Fibroblast of skin of abdomen (primary cell): ENCODE measurements at places on chromosomes 1 and 21.

GRCh38 chr1:183058851-183059502, 35.8 kb downstream of the LAMC1 start:
- no peak for DNase-seq

- peak; percentile 72 for DNase-seq
Observed at GRCh38 chr1:115506924-115507589, 134.7 kb upstream of the VANGL1 start.

GRCh38 chr1:224632921-224633321, 16.8 kb downstream of the CNIH3 start:
- peak; percentile 73 for DNase-seq

DNA sequence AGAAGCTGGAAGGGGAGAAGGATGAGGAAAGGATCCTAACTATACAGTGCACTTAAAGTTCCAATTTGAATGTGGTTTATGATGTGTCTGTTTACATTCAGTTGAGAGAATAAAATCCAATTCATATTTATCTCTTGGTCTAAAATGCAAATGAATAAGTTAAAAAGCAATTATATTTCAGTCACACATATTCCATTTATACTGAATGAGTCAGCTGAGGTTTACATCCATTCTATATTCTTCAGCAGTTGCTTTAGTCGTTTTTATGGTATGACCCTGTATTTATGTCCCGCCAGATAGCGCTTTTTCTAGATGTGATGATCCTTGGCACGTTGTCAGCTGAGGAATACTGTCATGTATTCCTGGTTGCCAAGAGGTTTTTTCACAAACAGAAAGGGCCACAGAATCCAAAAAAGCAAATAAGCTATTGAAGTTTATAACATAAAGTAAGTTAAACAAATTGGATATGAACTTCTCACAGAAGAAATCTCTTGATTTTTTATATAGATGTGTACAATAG, 866.2 kb downstream of the NCAM2 start:
- DNase-seq: peak; percentile 39

- no peak for DNase-seq
Observed at GRCh38 chr1:214067397-214067796, 79.6 kb downstream of the PROX1 start.

GRCh38 chr1:166119471-166119965, 47.3 kb downstream of the FAM78B start:
- no peak for DNase-seq

DNA sequence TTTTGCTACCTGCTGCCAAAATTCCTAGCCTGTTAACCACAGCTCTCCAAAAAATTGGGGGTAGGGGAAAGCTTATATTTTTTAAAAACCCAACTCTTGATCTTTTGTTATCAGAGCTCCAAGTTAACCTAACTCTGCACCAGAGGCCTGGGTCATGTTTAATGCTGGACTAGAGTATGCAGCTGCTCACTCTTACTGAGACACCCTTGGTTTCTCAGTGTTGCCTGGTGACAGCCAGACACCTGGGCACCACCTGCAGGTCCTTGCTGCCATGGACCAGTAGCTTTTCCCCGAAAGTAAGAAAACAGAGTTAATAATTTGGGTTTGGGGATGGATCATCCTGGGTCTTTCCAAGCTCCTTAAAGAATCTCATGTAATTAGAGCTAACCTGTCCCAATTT, 30.1 kb downstream of the KCNJ6 start:
- DNase-seq: no peak

GRCh38 chr1:3631320-3632260, 6.8 kb downstream of the TPRG1L start:
- no peak for DNase-seq

- DNase-seq: no peak
Observed at GRCh38 chr1:228825840-228826484, 90.7 kb downstream of the RHOU start.

DNA sequence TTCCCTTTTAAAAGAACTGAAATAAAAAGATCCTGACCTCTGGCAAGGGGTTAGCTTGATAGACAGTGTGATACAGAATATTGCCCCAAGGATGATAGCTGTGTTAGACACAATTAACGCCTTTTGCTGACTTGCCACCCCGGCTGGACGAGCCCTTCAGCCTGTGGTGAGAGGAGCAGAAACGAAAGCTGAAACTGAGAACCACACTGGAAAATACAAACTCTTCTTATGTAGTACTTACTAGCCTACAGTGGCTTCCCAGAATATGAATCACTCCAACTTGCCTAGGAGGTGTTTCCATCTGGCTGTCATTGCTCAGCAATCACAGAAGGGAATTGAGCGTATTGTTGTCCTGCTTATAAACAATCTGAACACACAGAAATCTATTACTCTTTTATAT, 22.9 kb downstream of the SAMSN1 start:
- DNase-seq: no peak

DNA sequence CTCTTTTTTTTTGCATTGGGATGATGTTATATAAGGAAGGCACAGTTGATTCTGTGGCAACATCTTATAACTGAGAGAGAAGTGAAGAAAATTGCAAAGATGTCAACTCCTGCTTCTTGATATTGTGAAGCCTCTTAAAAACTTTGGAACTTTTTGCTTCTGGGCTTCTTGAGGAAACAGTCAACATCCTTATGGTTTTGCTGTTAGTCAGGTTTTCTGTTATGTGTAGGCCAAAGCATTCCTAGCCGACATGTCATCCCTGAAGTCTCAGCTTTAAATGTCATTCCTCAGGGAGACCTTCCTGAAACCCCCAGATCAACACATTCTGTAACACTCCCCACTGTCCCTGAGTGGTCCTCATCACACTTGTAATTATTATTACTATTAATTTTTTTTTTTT, 12.6 kb downstream of the FALEC start:
- DNase-seq: peak; percentile 78

DNA sequence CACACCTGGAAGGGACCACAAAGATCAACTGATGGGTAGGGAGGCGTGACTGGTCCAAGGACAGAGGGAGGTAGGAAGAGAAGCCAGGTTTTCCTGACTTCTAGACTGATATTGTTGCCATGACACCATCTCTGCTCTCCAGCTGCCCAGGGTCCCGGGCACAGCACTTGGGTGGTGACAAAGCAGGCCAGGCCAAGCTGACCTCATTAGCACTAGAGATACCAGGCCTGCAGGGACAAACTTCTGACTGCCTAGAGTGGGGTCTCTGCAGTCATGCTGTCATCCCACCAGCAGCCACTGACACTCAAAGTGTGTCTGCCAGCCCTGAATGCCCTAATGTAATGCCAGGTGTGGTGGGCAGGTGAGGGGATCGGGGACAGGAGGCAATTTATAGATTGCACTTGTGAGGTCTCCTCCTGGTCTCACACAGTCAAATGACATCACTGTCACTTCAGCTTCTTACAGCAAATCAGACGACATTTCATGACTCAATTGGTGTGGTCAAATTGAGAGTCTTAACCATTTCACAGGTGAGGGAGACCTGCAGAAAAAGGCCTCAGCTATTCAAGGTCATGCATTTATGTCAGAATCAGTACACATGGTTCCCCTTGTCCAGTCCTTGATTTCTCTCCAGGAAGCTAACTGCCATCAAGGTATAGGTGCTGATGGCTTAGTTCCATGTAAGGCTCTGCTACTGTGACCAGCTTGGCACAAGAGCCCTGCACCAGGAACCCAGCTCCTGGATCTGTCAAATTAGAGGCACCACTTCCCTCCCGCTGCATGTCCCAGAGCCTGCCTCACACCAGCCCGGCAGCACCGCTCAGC, 2.7 kb downstream of the SLC9A1 start:
- no peak for DNase-seq

- DNase-seq: no peak
Observed at GRCh38 chr1:12340544-12340930, 110.7 kb downstream of the VPS13D start.

GRCh38 chr1:11198851-11199594, 9.9 kb downstream of the ANGPTL7 start:
- DNase-seq: no peak

DNA sequence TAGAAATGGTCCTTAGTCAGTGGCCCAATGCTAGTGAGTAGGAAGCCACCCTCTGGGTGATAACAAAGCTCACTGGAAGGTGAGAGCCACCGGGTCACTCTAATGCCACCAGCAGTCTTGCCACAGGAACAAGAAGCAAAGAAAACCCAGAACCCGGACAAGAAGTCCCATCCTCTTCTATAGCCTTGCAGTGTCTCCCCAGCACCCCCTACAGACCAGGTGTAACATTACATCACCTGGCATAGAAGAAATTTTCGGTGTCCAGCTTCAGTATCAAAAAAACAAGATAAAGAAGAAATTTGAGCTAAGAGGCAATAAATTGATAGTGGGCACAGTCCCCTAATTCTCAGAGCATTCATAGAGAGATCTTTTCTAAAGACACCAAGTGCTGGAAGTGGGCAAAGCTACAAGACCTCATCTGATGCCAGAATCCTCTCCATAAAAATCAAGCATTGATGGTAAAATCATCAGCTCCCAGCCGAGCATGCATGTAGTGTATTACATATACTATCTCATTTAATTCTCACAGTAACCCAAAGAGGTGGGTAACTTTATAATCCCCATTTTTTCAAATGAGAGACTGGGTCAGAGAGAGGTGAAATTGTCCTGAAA, 491.0 kb downstream of the MATN1 start:
- no peak for DNase-seq

DNA sequence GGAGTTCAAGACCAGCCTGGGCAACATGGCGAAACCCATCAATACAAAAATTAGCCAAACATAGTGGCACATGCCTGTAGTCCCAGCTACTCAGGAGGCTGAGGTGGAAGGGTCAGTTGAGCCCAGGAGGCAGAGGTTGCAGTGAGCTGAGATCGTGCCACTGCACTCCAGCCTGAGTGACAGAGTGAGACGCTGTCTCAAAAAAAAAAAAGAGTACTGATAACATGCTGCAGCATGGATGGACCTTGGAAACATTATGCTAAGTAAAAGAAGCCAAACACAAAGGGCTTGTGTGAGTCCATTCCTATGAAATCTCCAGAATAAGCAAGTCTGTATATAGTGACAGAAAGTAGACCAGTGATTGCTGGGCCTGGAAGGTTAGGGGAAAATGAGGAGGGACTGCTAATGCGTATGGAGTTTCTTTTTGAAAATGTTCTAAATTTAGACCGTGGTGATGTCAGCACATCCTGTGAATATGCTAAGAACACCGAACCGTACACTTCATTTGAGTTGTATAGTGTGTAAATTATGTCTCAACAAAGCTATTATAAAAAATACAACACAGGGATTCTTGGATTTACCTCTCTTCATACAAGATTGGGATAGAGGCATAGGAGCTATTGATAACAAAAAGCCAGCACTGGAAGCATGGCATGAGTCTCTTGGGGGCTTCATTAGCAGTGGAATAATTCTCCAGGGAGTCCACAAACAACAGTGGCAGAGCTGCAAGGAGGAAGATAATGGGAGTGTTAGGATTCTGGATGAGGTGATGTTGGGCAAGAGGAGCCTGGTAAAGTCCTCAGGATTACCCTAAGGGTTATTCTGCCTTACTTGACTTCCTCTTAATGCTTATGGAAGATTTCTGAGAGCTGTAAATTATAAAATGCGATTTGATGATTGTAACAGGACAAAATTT, 73.5 kb downstream of the TTC3 start:
- no peak for DNase-seq

- DNase-seq: no peak
Observed at GRCh38 chr1:55839221-55839620, 624.1 kb upstream of the USP24 start.

DNA sequence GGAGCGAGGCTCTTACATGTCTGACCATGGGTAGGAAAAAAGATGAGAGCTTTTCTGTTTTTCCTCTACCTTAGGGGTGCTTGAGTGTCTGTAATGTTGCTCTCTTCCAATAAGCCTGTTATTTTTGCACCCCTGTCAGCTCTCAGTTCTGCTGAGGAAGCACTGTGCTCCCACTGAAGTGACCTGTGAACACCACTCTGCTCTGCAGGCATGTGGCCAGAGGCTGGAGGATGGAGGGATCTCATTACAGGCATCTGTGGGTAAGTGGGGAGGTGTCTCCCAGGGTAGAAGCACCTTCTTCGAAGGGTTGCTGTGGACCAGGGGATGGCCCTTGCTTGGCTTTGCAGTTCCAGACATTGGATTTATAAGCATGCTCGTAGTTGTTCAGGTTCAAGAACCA, 56.8 kb upstream of the RBM15 start:
- no peak for DNase-seq

GRCh38 chr1:55117941-55118340, 78.6 kb downstream of the PCSK9 start:
- DNase-seq: no peak

DNA sequence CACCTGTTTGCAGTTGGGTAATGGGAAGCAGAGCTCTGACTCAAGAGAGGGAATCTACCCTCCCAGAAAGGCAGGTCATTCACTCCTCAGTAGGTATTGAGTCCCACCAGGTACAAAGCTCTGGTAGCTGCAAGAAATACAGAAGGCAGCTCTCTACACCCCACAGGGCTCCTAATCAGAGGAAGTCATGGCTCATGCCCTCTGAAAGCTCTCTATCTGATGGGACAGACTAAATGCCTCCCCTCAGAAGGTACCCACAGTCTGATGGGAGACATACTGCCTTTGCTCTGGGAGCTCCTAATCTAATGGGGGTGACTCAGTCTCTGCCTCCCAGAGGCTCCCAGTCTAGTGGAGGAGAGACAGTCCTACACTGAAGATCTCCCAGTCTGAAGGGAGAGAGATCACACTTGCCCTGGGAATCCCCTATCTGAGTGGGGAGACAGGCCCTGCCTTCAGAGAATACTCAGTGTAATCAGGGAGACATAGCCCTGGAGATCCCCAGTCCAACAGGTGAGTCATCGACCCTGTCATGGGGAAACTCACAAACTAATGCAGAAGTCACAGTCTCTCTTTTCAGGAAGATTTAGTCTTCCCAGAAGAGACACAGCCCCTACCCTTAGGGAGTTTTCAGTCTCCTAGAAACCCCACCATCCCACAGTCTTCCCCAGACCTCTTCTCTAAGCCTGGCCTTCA, 23.7 kb downstream of the CAMK1G start:
- DNase-seq: peak; percentile 25

GRCh38 chr21:33127154-33127867, 57.4 kb downstream of the OLIG1 start:
- DNase-seq: peak; percentile 64

DNA sequence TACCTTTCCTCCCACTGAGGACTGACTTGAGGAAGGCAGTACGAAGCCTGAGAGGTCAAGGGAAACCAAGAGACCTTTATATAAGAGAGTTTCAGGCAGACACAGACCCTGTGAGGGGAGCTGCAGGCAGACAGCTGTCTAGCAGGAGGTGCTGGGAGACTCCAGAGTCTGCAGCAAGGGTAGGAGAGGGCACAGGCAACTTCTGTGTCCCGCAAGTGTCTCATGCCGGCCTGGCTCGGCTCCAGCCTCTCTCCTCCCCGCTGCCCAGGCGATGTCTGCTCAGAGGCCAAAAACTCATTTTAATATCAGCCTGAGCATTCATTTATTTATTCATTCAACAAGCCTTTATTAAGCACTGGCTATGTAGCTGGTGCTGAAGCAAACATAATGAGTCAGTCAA, 83.0 kb downstream of the KIRREL1 start:
- DNase-seq: no peak

GRCh38 chr1:112027696-112028095, 38.2 kb upstream of the KCND3 start:
- no peak for DNase-seq

GRCh38 chr1:24406788-24407187, 6.8 kb downstream of the STPG1 start:
- DNase-seq: no peak
